ENCODE measurements at places on chromosomes 12 and 14. TPM values are rescaled to one million over a fixed set of nuclear protein-coding genes. Genes with fewer than 3 reads are reported as not detected.

The CD4 gene
- total RNA-seq: 4.8 TPM

The ERBB3 gene
- total RNA-seq: 6.2 TPM

The TDRD9 gene
- 4.4 TPM for total RNA-seq

The PLEKHD1 gene
- total RNA-seq: 0.23 TPM

The RNF212B gene
- total RNA-seq: not detected

The PSMA6 gene
- total RNA-seq: 163 TPM

The ARF3 gene
- total RNA-seq: 129 TPM

The KRT83 gene
- total RNA-seq: not detected

The TMEM117 gene
- total RNA-seq: 21.0 TPM

The SVOP gene
- 41.1 TPM for total RNA-seq

The GPR135 gene
- total RNA-seq: 6.2 TPM

The SYT1 gene
- total RNA-seq: 235 TPM

The MIPOL1 gene
- total RNA-seq: 36.9 TPM

The RPS6KA5 gene
- 13.4 TPM for total RNA-seq

The ACRBP gene
- 0.46 TPM for total RNA-seq

The CLEC7A gene
- 2.1 TPM for total RNA-seq

The TSPAN8 gene
- total RNA-seq: 0.69 TPM

The MIP gene
- total RNA-seq: not detected

Measured in diencephalon (tissue), 1 donor.